ENCODE measurements at places on chromosomes 2 and 18.

GRCh38 chr2:26034637-26034992 is 731 bp downstream of the RAB10 start:
- no peak for DNase-seq

DNA sequence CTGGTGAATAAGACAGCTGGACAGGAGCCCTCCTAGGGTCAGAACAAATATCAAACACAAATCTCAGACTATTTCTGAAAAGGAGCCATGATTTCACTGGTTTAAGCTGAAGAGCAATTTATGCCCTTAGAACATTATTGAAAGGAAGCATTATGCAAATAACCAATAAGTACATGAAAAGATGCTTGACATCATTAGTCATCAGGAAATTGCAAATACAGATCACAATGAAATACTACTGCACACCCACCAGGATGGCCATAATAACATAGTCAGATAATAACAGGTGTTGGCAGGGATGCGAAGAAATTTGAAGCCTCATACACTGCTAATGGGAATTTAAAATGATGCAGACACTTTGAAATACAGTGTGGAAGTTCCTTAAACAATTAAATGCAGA is 176.4 kb upstream of the RAB6C start:
- no peak for DNase-seq

DNA sequence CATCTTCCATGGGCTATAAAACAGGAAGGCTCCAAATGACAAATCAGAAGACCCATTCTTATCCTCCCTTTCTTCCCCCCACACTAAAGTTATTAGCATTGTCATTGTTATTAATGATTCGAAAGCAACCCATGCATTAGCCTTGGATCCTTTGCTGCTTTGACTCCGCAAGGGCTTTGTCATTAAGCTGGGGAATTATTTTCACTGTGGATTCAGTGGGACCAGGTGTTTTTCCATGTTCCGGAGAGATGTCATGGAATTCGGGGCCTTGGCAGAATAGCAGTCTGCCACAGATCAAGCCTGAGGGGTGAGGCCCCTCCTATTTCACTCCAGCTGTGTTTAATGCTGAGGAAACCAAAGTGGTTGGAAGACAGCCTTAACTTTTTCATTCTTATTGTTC is 357.1 kb downstream of the EN1 start:
- no peak for DNase-seq

DNA sequence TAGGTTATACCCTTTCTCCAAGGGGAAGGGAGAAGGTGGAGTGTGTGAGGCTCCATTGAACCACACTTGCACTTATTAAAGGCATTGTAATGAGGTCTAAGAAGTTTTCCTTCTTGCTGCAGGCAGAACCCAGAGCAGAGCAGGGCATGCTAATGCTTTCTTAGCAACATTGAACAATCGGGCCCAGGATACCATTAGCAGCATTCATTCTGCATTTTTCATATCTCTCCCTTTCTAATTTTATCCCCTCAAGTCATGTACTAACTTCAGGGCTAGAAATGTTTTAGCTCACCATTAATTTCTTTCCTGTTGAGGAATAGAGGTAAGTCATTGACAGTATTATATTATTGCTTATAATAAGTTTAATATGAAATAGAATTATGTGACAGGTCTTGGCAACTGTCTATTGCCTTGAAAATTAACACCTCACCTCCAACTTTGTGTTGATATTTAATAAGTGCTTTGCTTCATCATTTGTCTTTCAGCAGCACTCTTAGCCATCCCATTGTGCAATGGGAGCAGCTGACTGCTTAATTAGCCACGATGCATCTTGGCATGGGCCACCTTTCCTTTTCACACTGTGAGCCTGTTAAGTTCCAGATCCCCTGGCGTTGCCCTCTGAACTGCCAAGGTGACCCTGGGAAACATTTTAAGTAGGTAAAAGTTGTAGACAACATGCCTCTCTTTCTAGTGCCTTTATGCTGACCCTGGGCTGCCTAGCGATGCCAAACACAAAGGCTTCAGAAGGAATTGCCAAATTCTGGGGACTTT is 300.8 kb upstream of the MEX3C start:
- DNase-seq, result no peak

DNA sequence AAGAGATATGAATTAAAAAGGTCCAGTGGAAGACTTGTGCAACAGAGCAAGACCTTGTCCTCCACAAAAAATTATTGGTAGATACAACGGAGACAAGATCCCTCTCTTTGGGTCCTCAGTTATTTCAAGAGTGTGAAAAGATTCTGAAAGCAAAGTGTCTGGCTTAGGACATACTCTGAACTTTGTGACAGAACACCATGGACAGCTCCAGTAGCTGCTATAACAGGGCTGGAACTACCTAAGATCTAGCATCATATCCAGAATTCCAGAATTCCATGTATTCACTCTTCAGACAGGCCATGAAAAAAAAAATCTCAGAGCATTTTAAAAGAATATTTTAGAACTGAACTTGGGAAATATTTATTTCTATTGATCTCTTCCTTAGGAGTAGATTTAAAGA is 74.8 kb upstream of the ZBTB14 start:
- no peak for DNase-seq

GRCh38 chr2:179571721-179572120 is 289.7 kb downstream of the ZNF385B start:
- no peak for DNase-seq

DNA sequence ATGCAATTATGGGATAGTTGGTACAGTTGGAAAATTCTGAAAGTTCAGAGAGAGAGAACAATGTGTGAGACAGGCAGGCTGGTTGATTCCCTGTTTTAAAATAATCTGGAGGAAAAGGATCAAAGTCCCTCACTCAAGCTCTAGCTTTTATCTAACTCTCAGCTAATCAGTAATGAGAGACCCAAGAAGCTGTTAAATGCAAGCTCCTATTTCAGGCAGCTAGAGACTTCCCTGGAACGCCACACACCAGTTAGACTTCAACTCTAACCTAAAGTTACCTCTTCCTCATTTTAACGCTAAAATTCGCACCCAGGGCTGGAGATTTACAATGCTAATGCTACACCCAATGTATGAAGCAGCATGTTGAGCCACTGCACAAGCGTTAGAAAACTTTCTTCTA is 243.1 kb downstream of the EN1 start:
- DNase-seq, result no peak

- no peak for DNase-seq
These were observed 151.7 kb upstream of the L3MBTL4 start for GRCh38 chr18:6566338-6566911.

- no peak for DNase-seq
These were observed 138.1 kb downstream of the LRRC30 start for GRCh38 chr18:7369006-7369405.

DNA sequence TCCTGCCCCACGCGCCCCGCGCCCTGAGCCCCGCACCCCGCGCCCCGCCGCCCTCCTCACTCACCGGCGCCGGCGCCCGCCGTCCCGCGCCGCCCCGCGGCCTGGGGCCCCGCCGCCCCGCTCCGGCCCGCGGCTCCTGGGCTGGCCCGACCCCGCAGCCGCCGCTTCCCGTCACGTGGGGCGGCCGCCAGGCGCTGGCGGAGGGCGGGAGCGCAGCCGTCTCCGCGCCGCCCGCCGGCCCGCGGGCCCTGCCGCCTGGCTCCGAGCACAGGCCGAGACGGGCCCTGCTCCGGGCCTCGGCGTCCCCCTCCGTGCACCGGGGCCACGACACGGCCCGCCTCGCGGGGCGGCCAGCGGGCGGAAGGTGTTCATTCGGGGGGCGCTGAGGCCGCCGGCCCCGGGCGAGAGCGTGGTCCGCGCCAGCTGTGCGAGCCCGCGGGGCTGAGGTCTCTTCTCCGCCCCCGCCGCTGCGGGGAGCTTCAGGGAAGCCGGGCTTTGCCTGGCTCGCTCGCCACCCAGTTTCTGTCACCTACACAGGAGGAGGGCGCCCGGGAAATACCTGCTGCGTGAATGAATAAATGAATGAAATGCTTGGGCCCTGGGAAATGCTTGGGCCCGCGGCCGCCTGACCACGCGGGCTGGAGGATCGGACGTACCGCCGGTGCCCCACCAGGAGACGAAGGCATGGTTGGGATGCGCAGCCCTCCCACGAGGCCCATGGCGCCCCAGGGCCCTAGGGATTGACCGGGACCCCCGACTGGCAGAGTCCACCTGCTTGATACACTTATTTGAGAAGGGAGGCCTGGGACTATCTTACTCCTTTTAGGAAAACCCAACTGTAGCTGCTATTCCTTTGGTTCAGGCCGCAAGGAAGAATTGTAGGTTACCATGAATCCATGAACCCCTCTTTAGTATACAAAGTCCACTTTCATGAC is at the start of gene TGFBRAP1:
TGFBRAP1 (minus strand) TSS at position 175 of the 935 bp plus-strand sequence. CDS start 21,434 bp downstream, outside the sequence.
- peak; percentile 54 for DNase-seq

DNA sequence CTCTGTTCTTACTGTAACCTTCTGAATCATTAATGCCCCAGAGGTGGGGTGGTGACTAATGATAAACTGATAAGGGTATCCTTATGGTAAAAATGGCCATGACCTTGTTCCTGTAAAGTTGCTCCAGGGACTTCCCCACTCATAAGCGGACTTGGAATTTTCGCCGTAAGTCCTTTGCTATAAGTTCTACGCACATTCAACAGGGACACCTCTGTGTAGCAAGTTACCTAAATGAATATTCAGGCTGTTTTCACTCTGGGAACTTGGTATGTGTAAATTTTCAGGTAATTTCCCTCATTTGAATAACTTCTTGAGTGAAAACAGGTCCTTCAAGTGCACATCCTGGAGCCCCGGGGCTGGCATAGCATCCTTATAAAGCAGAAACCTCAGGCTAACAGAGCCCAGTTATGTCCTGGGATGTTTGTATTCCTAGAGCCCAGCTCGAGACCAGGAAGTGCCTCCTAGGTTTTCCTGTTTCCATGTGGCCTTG is 9.4 kb upstream of the AGFG1 start:
- DNase-seq, result no peak

DNA sequence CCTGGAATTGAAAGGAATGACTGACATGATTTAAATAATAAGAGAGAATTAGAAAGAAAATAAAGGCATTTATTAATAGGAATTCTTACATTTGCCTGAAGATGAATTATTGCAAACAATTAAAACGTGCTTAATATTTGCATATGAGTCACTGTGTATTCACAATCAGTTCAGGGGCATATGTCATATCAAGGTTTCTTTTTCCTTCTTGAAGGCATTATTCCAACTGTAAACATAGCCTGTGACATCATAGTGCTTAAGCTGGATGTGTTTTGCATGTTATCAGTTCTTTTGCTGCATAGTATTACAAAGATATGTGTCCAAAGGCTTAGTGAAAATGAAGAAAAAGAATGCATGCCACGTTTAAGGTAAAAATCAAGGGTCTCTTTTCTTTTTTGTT is 80.8 kb downstream of the MEIS1 start:
- no peak for DNase-seq

GRCh38 chr2:120735746-120736170 is at the start of gene GLI2:
TSS of gene GLI2 (plus strand) at chr2:120735868. CDS start at chr2:120797321, 61,453 bp downstream.
- DNase-seq, result no peak

- no peak for DNase-seq
These were observed 183.1 kb downstream of the MYCN start for GRCh38 chr2:16123421-16123820.

DNA sequence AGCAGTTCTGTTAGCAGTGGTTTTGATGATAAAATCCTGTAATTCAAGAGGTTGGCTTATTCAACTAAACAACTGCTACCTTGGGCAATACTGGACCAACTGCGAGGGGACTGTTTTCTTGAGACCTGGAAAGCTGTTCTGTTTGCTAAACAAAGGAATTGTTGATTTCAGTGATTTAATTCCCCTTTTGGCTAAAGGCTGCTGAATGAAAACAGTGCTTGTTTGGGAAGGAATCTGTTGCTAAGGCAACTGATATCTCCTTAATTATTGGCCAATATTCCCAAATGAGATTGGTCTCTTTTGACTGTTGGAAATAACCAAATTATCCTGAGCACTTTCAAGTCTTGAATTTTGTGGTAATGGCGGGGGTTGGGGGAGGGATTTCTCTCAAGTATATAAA is 136.8 kb downstream of the CAMKMT start:
- DNase-seq, result no peak

- no peak for DNase-seq
These were observed 75.5 kb upstream of the CCDC68 start for GRCh38 chr18:55034742-55035141.

DNA sequence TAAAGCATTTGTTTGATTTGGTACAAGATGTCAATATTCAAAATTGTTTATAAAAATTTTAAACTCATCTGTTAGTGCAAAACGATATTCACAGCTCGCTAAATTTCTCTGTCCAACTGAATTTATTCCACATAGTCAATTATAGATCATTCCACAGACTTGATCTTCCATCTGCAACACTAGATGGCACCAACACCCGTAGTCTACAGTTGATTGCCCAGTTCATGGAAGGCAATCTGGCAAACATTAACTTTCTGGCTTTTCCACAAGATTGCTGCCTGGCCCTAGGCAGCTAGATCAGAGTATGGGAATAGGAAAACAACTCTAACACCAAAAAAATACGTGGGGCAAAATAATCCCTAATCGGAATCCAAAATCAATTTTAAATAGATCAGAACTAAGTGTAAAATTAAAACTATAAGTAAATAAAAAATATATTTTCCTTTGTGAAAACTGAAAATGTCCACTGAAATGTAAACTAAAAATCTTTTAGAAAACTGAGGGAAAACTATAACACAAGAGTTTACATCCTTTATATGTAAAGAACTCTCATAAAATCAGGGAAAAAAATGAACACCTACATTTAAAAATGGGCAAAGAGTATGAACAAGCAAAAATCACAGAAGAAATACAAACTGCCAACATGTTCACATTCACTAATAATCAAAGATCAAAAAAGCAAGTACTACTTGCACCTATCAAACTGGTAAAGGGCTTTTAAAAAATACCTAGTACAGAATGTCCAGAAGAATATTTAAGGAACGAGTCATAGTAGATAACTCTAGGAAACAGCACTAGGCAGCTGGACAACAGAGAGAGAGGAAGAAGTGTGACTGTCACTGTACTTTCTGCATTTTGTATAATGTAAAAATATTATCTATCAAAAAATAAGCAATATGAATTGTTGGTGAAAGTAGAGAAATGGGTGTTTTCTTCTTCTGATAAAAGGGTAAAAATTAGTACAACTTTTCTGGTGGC is 35.0 kb downstream of the RTN4 start:
- peak; percentile 65 for DNase-seq

DNA sequence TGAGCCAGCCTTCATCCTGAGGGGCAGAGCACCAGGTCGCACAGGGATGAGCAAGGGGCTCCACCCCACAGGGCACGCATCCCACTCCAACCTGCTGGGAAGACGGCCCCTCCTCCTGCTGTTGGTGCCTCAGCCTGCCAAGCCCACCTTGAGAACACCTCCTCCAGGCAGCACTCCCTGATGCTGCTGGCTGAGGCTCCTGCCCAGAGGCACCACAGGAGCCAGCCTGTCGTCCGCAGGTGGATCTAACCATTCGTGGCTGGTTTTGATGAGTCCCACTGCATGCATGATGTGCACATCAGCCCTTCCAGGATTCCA is 58.4 kb downstream of the BIN1 start:
- DNase-seq, result peak; percentile 47

- no peak for DNase-seq
These were observed 472.7 kb upstream of the HS6ST1 start for GRCh38 chr2:128791120-128791984.

DNA sequence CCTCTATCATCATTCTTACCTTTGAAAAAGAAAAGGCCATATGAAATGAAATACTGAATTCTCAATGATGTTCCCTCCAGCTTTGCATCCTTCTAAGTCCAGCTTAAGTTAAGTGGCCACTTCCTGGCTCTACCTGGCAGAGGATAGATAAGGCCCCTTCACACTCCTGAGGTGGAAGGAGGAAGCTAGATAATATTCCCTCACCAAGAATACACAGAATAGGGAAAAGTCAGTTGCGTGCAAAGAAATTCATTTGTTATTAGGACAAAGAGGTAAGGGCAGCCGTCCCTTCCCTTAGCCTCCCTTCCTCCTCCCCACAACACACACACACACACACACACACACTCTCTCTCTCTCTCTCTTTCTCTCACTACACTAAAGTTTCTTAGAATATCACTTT is 37.5 kb downstream of the OLA1 start:
- no peak for DNase-seq

- no peak for DNase-seq
These were observed 10.1 kb downstream of the TBC1D8 start for GRCh38 chr2:101140978-101141655.
